ENCODE measurements at places on chromosomes 1 and 21.

DNA sequence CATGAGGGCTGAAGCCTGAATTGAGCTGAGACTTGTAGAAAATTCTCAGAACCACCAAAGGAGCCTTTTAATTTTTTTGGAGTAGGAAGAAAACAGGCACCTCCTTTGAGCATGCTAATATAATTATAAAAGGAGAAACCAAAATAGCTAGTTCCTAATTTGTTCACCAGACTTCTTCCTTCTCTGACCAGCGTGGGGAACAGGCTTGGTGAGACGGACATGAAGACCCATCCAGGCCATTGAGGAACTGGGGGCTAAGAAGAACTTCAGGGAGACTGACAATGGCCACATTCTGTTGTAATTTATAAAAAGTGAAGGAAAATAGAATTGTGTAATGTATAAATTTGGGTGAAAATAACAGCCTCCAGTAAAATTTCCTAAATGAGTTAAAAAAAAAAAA lies 62.6 kb downstream of the MAN1C1 start:
- DNase-seq, result no peak

GRCh38 chr1:155086128-155086741 lies 7.6 kb downstream of the EFNA3 start:
- no peak for DNase-seq

DNA sequence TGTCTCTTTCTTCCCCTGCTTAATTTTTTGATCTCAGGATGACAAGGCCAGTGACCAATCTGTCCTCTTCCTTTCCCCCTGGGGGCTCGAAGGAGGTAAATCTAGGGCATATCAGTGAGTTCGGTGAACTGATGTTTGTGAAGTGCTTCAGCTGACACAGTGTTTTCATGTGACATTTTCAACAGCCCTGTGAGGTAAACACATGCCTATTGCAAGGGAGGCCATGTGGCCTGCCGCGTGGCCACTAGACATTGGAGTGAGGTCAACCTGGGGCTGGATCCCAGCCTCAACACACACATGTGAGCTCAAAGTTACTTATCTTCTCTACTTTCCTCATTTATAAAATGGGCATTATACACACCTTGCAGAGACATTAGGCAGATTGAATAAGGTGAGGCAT lies 126.3 kb downstream of the PLPP3 start:
- no peak for DNase-seq

DNA sequence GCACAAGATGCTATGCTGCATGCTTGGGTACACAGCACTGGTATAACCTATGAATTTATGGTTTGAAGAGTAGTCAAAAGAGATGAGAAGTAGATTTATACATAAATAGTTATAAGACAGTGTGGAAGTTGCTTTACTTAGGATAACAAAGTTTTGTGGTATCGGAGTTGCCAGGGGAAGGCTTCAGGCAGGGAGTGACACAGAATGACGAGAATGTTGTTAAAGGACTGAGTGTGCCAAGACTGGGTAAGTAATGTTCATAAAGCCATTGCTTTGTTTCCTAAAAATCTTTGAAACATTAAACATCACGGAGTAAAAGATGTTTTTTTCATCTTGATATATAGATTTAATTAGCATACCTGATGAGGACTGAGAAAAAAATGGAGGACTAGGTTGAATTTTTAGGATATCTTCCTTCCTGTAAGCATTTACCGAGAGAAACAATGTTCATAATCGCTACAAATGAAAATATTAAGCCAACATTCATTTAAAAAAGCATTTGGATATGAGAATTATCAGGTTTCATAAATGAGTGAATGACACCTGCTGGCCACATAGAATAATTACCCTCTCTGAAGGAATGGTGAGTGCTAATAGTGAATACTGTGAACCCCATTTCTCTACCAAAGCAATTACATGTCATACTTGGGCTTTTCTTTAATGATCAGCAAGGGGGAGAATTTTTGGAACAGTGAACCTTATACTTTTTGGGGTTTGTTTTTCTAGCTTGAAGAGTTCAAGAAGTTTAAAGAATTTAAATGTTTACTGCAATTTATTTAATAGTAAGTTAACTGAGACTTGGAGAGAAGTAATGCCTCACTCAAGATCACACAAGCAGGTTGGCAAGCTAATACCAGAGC lies 28.4 kb downstream of the EXTL2 start:
- DNase-seq, result no peak

DNA sequence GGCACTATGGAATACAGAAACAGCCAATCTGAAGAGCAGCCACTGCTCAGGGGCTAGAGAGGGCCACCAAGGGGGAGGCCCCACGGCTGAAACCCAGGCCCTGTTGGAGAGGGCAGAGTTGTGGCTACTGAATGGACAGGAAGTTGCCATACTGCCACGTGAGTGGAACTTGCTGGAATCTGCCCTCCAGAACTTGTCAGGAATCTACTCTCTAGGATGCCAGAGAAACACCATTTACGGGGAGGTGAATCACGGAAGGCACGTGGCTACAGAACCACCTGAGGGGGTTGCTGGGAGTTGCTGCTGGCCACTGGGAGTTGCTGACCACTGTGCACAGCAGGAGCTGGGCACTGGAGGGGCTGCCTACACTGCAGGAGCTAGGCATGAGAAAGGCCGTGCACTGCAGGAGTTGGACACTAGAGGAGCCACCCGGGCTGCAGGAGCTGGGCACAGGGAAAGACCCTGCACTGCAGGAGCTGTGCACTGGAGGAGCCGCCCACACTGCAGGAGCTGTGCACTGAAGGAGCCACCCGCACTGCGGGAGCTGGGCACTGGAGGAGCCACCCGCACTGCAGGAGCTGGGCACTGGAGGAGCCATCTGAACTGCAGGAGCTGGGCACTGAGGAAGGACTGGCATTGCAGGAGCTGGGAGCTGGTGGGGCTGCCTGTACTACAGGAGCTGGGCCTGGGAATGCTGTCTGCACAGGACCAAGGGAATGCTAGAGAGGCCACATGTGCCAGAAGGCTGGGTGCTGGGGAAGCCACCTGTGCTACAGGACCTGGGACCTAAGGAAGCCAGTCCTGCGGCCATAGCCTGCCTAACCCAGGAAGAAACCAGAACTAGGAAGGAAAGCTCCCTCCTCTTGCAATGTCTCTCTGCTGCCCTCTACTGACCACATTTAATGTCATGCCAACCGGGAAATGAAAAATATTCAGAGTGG lies 343.4 kb downstream of the MATN1 start:
- peak; percentile 30 for DNase-seq

- peak; percentile 99 for DNase-seq
These were observed 42.1 kb upstream of the TP53BP2 start for GRCh38 chr1:223887747-223888418.

DNA sequence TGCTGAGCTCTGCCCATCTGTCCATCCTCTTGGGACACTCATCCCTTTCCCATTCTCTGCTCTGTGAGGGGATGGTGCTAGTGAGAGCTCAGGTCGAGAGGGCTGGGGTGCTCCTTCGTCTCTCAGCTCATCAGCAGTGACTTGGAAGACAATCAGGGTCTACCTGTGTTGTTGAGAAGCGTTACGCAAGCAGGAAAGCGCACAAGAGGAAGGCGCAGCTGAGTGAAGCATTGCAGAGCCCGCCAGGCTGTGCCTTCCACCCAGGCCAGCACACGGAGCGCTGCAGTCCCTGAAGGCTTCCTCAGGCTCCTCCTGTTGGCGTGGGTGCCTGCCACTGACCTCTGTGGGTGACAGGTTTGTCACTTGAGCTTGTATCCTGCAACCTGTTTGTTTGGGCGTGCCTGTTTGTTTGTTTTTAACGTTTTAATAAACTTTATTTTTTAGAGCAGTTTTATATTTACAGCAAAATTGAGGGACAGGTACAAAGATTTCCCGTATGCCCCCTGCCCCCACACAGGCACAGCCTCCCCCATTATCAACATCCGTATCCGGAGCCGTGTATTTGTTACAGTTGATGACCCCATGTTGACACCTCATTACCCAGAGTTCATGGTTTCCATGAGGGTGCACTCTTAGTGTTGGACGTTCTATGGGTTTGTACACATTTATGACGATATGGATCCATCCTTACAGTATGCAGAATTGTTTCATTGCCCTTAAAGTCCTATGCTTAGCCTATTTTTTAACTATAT lies 36.7 kb downstream of the ADARB1 start:
- no peak for DNase-seq

DNA sequence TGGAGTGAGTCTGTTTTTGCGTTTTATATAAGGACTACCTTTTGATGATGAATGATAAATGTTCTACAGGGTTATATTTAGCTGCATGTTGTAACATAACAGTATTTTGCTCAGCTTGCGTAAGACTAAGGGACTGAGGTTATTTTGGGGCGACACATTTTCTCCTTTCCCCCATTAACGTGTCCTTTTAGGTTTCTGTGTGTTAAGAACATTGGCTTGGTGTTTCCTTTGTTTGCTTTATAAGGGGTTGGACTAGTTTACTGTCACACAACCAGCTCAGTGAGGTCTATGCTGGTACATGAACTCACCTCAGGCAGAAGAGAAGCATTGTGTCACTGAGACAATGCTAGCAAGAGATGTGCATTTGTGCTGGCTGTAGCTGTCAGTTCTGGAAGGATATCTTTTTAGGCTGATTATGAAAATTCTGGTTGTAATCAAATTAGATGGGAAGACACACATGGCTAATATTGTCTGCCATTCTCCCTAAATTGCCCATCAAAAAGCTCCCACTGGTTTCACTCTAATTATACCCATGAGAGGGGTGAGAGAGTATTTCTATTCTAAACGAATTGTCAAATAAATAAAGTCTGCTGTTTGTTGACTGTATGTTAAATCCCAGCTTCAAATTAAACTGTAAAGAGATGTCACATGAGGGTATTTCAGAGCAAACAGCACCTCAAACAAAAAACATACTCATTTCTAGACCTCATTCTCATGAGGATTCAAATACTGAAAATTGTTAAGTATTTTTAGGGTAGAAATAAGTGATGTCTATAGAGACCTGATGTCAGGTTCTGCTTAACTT lies 62.6 kb downstream of the CDC14A start:
- no peak for DNase-seq

- no peak for DNase-seq
These were observed 201.7 kb downstream of the CRB1 start for GRCh38 chr1:197469620-197470210.
